ENCODE measurements at places on chromosomes 4 and X.

- H3K27me3 ChIP-seq: no peaks in the 10 kb centered on the region
- H3K4me1 ChIP-seq: no peaks in the 10 kb centered on the region
- H3K4me3 ChIP-seq: no peak overlapping the region
Measured at GRCh38 chrX:143663755-143664154, 27.9 kb upstream of the SLITRK4 start.

DNA sequence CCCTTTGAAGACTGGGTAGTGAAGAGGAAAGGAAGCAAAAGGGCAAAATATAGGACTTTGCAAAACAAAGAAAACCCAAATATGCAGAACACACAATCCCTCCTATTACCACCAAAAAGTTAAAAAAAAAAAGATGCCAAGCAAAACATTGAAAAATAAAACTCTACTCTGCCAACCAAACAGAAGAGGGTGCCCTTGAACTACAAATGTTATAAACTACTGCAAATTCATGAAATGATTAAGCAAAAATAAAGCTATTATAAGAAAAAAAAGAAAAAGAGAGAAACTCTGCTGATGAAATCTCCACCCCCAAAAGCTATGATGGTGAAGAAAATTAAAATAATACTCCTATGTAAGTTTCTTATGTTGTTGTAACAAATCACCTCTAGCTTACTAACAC lies 168.5 kb upstream of the STK26 start:
- H3K36me3 ChIP-seq: no peaks in the 10 kb centered on the region
- H3K4me3 ChIP-seq: no peak overlapping the region
- no peaks in the 10 kb centered on the region for H3K4me1 ChIP-seq
- no peak for DNase-seq

DNA sequence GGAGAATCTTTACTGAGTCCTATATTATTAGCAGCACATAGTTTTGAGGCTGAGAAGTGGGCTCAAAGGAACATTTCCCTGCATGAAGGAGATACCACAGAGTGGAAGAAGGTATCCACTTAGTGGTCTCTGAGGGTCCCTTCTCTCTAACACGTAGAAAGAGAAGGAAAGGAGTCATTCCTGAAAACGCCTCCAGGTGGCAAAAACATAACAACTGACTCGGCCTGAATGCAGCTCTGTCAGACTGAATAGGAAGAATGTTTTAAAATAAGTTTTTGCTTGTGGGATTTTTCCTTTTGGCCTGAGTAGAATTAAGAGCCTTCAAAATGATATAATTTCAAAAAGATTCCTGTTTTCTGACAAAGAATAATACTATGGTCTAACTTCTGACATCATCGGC lies 23.3 kb downstream of the RPGR start:
- DNase-seq: no peak
- H3K4me3 ChIP-seq: no peak overlapping the region
- no peaks in the 10 kb centered on the region for H3K27me3 ChIP-seq
- no peaks in the 10 kb centered on the region for H3K4me1 ChIP-seq

DNA sequence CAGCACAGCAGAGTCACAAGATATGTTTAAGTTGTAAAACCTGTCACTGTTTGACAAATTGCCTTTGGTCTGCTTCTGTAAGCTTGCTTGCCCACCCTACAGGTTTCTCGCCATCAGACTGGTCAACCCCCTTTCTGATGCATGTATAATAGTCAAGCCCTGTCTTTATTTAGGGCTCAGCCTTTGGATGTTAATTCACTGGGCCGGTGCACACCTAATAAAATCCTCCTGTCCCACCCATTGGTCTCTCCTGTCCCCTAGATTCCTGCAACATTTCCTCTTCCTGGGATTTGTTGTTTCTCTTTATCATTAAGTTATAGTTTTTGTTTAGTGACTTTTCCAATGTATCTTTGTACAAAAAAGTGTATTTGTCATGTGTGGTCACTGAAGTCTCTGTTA lies 38.2 kb downstream of the GLUD2 start:
- no peaks in the 10 kb centered on the region for H3K36me3 ChIP-seq
- no peak overlapping the region for H3K4me3 ChIP-seq
- no peak for DNase-seq
- H3K4me1 ChIP-seq: no peaks in the 10 kb centered on the region

DNA sequence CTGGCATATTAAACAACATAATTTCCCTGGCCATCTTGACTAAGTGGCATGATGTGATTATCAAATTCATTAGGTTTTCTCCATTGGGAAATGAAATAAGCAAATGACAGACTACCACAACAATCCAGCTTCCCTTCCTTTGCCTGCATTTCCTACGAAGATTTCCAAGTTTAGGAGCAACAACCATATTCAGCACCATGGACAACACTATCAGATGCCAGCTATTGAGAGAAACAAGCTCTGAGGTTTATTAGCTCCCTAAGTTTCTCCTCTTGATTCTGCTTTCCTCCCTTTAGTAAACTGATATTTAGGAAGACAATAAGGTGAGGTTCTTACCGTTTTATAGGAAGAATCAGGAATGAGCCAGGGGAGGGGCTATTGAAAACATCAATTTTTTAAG lies 36.2 kb downstream of the DCX start:
- H3K27me3 ChIP-seq: no peaks in the 10 kb centered on the region
- no peaks in the 10 kb centered on the region for H3K36me3 ChIP-seq

- peaks cover 9% of the 10 kb centered on the region for H3K4me1 ChIP-seq
- DNase-seq: no peak
- H3K4me3 ChIP-seq: no peak overlapping the region
- no peak overlapping the region for H3K27ac ChIP-seq
- no peaks in the 10 kb centered on the region for H3K36me3 ChIP-seq
- H3K27me3 ChIP-seq: no peaks in the 10 kb centered on the region
Measured at GRCh38 chr4:184662236-184662635, 12.7 kb downstream of the PRIMPOL start.

- no peaks in the 10 kb centered on the region for H3K27me3 ChIP-seq
- H3K4me1 ChIP-seq: no peaks in the 10 kb centered on the region
- H3K4me3 ChIP-seq: no peak overlapping the region
- no peaks in the 10 kb centered on the region for H3K36me3 ChIP-seq
- no peak overlapping the region for H3K27ac ChIP-seq
Measured at GRCh38 chr4:139515531-139515958, 40.5 kb downstream of the SETD7 start.

DNA sequence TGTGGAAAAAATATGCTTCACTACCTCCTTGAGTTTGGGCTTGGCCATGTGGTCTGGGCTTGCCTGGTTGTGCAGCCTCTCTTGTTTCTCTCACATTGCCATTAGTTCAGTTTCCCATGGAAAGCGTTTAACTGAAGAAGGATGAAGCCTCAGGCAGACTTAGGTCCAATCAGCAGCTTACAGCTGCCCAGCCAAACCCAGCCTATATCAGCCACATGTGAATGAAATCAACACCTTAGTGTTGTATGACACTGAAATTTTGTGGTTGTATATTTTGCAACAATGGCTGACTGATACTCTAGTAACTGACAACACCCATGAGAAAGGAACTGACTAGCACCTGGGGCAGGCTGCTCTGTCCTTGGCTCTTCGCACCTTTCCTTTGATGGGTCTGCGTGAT lies 81.2 kb downstream of the KLF8 start:
- H3K27me3 ChIP-seq: no peaks in the 10 kb centered on the region
- H3K4me3 ChIP-seq: no peak overlapping the region
- no peak for DNase-seq
- no peak overlapping the region for H3K27ac ChIP-seq
- H3K36me3 ChIP-seq: no peaks in the 10 kb centered on the region

- no peaks in the 10 kb centered on the region for H3K27me3 ChIP-seq
- H3K27ac ChIP-seq: no peak overlapping the region
- no peak for DNase-seq
- peaks cover 6% of the 10 kb centered on the region for H3K4me1 ChIP-seq
- H3K36me3 ChIP-seq: no peaks in the 10 kb centered on the region
Measured at GRCh38 chr4:81348778-81349094, 123.0 kb downstream of the RASGEF1B start.

DNA sequence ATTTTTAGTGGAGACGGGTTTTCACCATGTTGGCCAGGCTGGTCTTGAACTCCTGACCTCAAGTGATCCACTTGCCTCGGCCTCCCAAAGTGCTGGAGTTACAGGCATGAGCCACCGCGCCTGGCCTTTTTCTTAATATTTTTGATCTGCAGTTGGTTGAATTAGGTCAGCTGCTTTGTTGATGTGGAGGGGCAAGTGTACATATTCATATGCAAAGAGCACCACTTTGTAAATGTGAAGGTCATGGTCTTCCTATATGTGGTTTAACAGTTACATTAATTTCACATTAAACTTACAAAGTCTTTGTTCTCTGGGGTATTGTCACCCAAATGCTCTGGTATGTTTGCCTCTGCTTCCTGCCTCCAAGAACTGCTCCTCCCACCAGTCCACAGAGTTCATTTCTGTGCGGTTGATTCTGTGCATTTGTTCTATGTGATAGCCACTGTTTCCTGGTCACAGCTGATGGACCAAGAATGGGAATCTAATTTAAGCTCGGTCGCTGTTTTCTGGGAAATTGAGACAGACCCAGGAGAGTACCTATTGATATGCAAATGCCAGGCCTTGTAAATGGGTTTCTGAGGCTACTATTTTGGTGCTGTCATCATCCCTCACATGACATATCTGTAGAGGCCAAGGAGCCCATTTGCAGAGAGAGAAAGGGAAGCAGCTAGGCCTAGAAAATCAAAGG lies 26.9 kb upstream of the HPSE start:
- H3K36me3 ChIP-seq: no peaks in the 10 kb centered on the region
- H3K4me3 ChIP-seq: no peak overlapping the region
- DNase-seq: no peak
- no peak overlapping the region for H3K27ac ChIP-seq

DNA sequence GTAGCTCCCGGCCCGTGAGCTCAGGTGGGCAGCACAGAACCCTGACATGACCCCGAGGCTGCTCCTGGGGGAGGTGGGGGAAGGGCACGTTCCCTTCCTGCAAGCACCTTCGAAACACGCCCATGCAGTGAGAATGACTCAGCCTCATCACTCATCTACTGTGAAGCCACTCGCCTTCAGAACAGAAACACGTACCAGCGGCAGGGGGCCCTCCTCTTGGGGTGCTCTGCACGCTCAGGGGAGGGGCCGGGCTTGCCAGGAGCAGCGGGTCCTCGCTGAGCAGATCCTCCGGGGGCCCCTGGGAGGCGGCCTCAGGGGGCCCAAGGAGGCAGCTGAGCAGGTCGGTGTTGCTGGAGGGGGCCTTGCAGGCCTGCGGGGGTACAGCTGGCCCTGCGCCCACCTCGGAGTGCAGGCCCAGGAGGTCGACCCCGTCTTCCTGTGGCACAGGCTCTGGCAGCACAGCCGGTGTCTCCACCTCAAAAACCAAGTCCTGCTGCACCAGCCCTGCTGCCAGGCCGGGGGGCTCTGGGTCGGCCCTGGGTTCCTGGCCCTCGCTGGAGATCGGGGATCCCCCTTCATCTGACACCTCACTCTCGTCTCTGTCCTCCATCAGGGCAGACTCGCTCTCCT lies 40.9 kb upstream of the CPLX1 start:
- no peak for DNase-seq
- H3K27ac ChIP-seq: no peak overlapping the region
- H3K36me3 ChIP-seq: peaks cover 33% of the 10 kb centered on the region
- no peaks in the 10 kb centered on the region for H3K4me1 ChIP-seq
- no peaks in the 10 kb centered on the region for H3K27me3 ChIP-seq
- H3K4me3 ChIP-seq: no peak overlapping the region

GRCh38 chr4:143344041-143344440 lies 7.4 kb downstream of the GAB1 start:
- no peak overlapping the region for H3K4me3 ChIP-seq
- DNase-seq: no peak
- no peaks in the 10 kb centered on the region for H3K27me3 ChIP-seq
- H3K36me3 ChIP-seq: no peaks in the 10 kb centered on the region
- peaks cover 30% of the 10 kb centered on the region for H3K4me1 ChIP-seq

DNA sequence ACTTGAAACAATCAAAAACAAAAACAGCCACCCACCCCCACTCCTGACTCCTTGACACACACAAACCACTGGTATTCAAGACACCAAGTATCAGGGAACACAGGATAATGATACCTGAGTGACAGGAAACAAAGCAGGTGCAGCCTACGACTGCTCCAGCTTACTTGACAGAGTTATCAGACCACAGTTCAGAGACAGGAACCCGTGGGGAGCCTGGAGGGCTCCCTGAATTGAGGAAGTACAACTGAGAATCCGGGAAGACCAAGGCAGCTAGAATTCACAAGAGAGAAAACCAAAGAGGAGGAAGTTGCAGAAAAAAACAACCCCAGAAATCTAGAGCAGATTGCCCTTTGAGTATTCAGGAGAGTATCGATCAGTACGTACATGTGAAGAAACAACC lies 20.5 kb downstream of the COMMD8 start:
- no peak overlapping the region for H3K27ac ChIP-seq
- H3K36me3 ChIP-seq: no peaks in the 10 kb centered on the region
- H3K4me3 ChIP-seq: no peak overlapping the region
- H3K4me1 ChIP-seq: no peaks in the 10 kb centered on the region
- no peaks in the 10 kb centered on the region for H3K27me3 ChIP-seq
- DNase-seq: no peak

- H3K27me3 ChIP-seq: no peaks in the 10 kb centered on the region
- H3K36me3 ChIP-seq: no peaks in the 10 kb centered on the region
- H3K4me3 ChIP-seq: no peak overlapping the region
Measured at GRCh38 chr4:81505004-81505598, 33.4 kb upstream of the RASGEF1B start.

- H3K36me3 ChIP-seq: no peaks in the 10 kb centered on the region
- no peak overlapping the region for H3K4me3 ChIP-seq
- H3K4me1 ChIP-seq: no peaks in the 10 kb centered on the region
- H3K27me3 ChIP-seq: no peaks in the 10 kb centered on the region
- H3K27ac ChIP-seq: no peak overlapping the region
Measured at GRCh38 chr4:137082061-137082460, 450.2 kb downstream of the PCDH18 start.

DNA sequence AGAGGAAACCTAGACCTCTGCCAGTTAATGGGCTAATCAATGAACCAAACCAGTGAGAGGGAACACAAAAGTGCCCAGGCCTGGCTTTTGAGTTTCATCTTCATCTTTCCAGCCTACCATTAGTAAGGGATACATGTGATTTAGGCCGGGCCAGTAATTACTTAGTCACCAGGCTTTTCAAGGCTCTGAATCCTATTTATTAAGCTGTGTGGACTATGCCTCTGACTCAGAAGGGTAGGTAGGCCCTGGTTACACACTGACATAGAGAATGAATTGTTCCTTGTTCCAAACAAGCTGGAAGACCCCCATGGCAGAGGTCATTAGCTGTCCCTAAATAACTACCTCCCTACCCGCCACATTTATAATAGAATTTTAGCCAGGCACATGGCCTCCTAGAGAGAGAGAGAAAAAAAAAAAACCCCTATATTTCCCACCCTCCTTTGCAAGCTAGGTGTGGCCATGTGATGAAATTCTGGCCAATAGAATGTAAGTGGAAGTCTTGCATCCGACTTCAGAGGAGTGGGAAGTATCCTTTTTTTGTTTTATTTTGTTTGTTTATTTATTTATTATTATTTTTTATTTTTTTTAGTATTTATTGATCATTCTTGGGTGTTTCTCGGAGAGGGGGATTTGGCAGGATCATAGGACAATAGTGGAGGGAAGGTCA lies 112.3 kb upstream of the BCOR start:
- H3K27me3 ChIP-seq: no peaks in the 10 kb centered on the region
- DNase-seq: no peak
- H3K27ac ChIP-seq: no peak overlapping the region
- H3K4me3 ChIP-seq: no peak overlapping the region
- no peaks in the 10 kb centered on the region for H3K4me1 ChIP-seq
